ENCODE measurements at places on chromosomes 7 and 10.

GRCh38 chr7:20798081-20798693, 11.5 kb upstream of the SP8 start:
- DNase-seq: no peak

GRCh38 chr7:112484671-112485167, 3.9 kb downstream of the LSMEM1 start:
- peak; percentile 93 for DNase-seq

DNA sequence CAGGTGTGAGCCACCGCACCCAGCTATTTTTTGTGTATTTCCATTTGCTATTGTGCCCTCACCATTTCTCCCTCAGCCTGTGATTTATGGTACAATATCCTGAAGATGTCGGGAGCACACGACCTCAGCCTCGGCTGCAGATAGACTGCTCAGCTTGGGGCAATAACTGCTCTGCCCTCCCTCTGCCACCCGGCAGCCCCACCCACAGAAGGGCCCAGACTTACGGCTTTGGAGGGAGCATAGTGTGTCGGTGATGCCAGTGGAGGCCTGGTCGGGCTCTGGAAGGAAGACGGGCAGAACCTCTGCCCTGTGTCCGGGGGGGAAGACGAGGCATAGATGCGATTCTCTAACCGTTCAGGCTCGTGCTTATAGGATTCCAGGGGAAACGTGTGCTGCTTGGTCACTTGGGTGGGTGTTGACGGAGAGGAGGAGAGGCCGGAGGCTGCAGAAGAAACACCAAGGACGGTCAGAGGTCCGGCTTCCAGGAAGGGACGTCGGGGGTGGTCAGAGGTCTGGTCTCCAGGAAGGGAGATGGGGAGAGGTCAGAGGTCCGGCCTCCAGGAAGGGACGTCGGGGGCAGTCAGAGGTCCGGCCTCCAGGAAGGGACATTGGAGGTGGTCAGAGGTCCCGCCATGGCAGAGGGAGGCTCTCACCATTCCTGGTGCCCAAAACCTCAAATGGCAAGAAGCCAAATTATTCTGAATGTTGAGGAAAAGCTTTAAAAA, 155.7 kb upstream of the RHEB start:
- DNase-seq: no peak

DNA sequence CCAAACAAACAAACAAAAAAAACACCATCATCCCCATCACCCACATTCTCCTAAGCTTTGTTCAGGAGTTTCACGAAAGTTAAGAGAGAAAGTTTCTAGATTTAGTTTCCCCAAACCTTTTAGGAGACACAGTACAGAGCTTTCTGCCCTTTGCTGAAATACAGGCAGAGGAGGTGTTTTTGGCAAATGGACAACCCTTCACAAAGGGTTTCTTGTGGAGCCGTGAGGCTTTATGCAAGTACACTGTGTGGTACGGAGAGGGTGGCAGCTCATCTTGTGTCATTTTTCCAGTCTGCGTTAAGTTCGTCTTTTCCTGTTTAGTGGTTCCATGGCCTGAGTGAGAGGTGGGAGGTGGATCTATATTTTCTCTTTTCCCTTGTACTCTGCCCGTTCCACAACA, 215.5 kb upstream of the PRKCQ start:
- no peak for DNase-seq

DNA sequence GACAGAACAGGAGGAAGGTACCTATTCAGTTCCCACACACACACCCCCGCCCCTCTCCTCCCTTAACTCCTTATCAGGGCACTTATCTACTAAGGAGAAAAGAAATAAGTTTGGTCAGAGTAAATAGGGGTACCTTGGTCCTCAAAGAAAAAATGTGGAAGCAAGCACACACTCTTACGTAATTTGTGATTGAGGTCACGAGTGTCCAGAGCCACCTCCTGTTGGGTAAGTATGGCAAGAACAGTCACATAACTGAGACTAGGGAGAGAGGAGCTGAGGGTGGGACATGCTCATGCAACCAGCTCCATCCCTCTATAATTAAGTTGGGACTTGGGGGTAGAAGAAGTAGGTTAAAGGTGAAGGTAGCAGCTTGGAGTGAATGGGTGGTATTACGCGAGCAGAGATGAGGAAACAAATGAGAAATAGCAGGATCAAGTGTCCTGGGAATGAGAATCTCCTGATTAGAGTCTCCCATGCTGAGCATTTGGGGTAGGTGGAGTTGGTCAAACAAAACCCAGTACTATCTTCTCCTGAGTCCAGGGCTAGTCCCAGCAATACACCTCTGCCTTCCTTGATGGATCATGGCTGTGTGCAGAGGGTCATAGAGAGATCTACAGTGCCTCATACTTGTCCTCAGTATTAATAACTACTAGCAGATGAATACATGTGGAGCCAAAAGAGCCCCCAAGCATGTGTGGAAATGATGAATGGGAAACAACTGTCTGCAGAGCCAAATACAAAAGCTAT, 77.1 kb downstream of the GSAP start:
- no peak for DNase-seq

GRCh38 chr7:128236924-128237586, 4.0 kb upstream of the LEP start:
- peak; percentile 69 for DNase-seq

- no peak for DNase-seq
Measured at GRCh38 chr10:123535386-123535785, 130.8 kb upstream of the GPR26 start.

GRCh38 chr7:94492601-94493000, 17.0 kb upstream of the CASD1 start:
- no peak for DNase-seq

GRCh38 chr7:127035203-127035849, 217.4 kb downstream of the GRM8 start:
- DNase-seq: no peak

DNA sequence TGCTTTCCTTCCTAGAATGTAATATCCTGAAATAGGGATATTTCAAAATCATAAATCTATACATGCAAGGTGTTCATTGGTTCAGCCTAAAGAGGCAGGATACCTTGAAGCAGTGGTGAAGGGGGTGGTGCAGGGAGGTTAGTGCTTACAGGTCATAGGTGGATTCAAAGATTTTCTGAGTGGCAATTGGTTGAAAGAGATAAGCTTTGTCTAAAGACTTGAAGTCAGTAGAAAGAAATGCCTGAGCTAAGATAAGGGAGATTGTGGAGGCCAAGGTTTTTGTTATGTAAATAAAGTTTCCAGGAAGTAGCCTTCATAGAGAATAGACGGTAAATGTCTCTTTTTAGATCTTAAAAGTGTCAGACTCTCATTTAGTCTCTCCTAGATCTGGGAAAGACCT, 741.2 kb upstream of the ZWINT start:
- no peak for DNase-seq

GRCh38 chr10:48957361-48958151, 17.9 kb upstream of the LRRC18 start:
- no peak for DNase-seq

- DNase-seq: no peak
Measured at GRCh38 chr7:50411332-50411731, 38.8 kb downstream of the FIGNL1 start.

DNA sequence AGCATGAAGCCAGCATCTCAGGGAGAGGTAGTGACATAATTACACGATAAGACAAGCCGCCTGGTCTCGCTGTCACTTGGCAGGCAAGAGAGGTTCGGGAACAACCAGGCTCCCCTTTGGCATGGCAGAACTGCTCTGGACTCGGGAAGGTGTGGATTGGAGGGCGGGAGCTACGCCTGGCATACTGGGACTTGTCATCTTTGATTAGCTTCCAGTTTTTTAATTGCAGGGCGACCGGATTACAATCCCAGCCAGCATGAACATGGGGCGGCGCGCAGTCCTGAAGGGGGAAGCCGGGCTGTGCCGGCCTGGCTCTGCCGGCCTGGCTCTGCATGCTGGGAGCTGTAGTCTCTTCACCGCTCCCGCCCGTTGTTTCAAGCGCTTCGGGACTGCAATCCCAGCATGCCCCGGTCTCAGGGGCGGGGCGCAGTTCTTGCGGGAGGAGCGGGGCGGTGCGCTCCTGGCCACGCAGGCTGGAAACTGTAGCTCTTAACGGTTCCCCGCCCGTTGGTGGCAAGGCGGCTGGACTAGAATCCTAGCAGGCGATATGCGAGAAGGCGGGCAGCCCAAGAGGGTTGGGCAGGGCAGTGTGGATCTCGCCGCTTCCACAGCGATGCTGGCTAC, 45.5 kb upstream of the ZNF716 start:
- no peak for DNase-seq

GRCh38 chr7:39306016-39306570, 260.1 kb upstream of the YAE1 start:
- no peak for DNase-seq

DNA sequence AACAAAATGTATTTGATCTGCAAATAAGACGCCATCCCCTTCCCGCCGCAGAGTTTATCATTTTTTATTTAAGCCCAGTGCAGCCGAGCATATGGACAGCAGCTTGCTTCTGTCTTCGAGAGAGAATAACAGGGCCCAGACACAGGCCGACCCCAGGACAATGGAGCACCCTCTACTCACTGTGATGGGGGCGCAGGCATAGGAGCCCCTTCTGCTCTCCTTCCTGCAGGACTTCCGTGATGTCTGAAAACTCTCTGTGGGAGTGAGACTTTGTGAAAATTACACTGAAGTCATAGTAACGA, 134.8 kb downstream of the OAT start:
- DNase-seq: no peak

DNA sequence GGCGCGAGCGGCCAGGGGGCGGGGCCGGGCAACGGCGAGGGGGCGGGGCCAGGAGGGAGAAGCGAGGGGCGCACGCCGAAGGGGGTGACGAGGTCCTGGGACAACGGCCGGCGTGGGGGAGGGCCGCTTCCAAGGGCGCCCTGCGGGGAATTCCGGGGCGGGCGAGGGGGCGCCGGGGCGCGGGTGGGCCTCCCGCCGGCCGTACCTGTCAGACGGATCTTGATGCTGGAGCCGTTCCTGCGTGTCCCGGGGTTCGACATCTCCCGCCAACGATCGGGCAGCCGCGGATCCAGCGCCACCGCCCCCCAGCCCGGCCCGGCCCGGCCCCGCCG, 421 bp downstream of the SMURF1 start:
- no peak for DNase-seq

DNA sequence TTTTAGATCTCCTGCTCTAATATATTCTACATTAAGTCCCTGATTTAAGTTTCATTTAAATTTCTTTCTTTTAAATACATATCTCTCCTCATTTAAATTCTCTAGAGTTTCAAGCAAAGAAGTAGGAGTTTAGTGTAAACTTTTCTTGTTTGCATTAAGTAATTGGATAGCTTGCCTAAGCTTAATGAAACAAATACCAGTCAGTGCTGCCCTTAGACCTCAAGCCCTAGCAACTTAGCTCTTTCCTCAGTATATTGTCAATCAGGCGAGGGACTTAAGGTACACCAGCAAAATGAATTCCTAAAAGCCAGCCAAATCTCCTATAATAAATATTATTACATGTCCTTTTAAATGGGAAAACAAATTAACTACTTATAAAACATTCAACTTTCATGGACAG, 101.5 kb downstream of the CHCHD3 start:
- no peak for DNase-seq

DNA sequence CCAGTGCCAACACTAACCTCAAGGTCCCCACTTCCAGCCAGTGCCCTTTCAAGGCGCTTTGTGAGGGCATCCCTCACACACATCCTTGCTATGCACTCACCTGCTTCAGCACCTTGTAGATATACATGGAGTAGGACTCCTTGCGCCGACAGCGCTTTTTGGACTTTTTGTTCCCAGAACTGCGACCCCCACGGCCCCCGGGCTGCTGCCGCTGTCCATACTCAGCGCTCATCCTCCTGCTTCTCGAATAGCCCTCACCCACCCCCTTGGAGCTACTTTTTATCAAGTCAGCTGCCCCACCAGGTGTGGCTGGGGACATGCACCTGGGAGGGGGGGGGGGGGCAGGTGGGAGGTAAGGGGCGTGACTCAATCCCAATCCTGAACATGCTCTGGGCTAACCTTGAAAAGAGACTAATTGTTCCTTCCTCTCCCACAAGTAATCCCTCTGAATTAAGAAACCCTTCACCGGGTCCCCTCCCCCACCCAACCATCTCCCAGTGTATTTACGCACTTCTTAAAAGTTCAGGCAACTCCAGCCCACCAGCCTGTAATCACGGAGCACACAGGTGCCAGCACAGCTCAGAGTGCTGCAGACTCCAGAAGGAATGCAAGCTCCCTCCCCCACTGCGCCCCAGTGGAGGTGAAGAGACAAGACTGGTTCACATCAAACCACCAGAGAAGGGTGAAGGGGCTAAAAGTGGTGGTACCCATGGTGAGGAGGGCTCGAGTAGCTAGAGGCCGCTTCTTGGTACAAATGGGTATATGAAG, at the start of gene H2BK1:
Gene H2BK1, minus strand, starts transcription at position 402 of the 768 bp plus-strand sequence. Its CDS starts 170 bp downstream, at position 232.
- no peak for DNase-seq

DNA sequence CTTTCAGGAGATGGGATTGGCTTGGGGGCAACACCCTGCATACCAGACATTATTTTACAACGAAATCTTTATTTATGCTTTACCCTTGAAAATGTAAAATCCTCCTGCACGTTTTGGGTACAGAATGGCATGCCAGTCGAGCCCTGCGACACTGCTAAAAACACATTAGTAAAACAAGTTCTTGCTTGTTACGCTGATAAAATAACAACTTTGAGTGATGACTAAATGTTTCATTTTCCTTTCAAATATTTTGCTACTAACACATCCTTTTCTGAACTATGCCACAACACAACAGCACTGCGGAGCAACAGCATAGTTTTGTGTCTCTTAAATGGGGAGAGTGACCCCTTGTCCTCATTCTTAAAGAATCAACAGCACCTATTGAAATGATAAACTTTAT, 76.0 kb upstream of the SEMA3D start:
- DNase-seq: no peak

- peak; percentile 22 for DNase-seq
Measured at GRCh38 chr10:70348228-70348850, 34.1 kb downstream of the LRRC20 start.

DNA sequence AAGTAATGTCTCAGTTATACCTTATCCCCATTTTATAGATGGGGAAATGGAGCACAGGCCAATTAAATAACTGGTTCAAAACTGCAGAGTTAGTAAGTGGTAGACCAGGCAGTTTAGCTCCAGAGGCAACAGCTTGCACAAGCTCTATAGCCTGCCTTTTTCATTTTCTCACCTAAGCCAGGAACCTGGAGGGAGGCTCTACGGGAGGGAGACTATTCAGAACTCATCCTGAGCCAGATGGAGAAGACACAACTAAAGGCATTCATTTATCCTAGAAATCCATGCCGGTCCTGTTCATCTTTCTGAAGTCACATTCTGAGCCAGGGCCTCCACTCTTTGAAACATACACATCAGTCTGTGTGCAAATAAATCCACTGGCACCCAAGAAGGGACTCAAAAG, 103.2 kb downstream of the CALN1 start:
- no peak for DNase-seq

GRCh38 chr7:41855798-41856197, 152.9 kb upstream of the INHBA start:
- no peak for DNase-seq

DNA sequence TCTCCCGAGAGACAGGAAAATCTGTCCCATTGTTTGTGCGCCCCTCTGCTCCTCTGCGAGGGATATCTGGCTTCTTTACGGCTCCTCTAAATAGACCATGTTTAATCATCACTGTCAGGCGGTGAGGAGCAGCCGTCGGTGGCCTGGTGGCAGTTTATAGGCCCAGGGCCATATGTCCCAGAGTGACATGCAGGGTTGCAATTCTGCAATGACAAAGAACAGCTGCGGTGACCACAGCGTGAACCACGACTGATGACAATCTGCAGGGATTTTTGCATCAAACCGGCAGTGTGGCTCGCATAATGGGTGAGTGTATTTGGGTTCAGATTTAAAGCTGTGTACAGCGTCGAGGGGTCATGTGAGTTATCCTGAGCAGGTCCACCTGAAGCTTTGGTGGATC, 41.5 kb downstream of the GATA3 start:
- DNase-seq: no peak

- DNase-seq: no peak
Measured at GRCh38 chr7:90728568-90728967, 132.4 kb downstream of the CDK14 start.

GRCh38 chr10:129386415-129387257, 80.4 kb upstream of the MGMT start:
- DNase-seq: no peak
